ENCODE measurements at places on chromosomes 12 and 14.
A peak's percentile ranks its signal among the peaks of the same experiment; 100 is the strongest.

DNA sequence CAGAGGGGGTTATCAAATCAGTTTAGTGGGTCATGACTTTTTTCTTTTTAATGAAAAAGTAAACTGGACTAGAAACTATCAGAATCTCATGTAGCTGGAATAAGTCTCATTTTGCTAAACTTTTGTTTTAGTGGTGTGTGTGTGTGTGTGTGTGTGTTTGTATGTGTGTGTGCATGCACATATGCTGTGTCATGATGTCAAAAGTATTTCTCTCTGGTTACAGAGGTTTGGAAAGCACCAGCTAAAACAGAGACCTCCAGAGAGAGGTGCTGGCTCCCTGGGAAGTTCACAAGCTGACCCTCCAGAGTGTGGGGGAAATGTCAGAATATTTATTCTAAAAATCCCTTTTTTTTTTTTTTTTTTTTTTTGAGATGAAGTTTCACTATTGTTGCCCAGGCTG, 114.7 kb downstream of the LGMN start:
- no peak for DNase-seq

DNA sequence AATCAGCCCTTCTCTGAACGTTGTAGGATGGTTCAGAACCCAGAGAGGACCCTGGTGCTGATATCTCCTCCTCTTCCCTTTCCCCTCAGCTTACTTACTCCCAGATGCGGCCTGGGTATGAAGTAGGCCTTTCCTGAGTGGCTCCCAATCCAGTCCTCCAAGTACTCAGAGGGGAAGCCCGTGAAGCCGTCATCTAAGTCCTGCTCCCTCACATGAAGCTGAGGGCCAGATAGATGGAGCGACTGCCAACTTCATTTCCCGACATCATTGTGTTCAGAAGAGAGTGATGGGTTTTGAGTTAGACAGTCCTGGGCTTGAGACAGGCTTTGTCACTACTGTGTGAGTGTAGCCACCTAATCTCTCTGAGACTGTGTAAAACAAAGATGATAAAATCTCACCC, 2.7 kb downstream of the APOLD1 start:
- DNase-seq: no peak

- DNase-seq: no peak
Measured at GRCh38 chr12:68446384-68446783, 114.2 kb upstream of the MDM1 start.

GRCh38 chr12:69000540-69001243, 67.7 kb upstream of the CPM start:
- DNase-seq: no peak

GRCh38 chr12:109967383-109968031, 28.7 kb downstream of the GIT2 start:
- no peak for DNase-seq

DNA sequence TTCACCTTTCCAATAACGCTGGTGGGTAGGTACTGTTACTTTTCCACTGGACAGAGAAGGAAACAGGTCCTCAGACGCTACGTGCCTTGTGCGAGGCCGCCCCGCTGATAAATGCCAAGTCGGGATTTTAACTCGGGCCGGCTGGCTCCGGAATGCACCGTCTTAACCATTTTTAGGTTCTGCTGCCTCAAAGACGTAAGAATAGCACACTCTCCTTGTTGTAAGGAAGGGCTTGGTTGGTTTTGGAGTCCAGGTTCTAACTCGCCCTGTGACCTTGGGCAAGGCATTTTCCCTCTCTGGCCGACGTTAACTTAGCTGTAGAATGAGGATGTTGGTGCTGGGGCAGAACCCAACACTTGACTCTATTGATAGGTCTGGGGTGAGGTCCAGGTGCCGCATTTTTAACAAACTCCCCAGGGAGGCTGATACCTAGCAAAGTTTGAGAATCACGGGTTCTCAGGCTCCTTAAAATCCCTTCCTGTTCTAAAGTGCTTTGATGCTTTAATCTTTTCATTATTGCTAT, 814 bp downstream of the ANKRD13A start:
- no peak for DNase-seq

DNA sequence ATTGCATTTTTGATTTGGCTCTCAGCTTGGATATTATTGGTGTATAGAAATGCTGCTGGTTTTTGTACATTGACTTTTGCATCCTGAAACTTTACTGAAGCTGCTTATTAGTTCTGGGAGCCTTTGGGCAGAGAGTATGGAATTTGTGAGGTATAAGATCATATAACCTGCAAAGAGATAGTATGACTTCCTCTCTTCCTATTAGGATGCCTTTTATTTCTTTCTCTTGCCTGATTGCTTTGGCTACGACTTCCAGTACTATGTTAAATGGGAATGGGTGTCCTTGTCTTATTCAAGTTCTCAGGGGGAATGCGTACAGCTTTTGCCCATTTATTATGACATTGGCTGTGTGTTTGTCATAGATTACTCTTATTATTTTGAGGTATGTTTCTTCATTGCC, 23.5 kb downstream of the SCFD1 start:
- DNase-seq: no peak

DNA sequence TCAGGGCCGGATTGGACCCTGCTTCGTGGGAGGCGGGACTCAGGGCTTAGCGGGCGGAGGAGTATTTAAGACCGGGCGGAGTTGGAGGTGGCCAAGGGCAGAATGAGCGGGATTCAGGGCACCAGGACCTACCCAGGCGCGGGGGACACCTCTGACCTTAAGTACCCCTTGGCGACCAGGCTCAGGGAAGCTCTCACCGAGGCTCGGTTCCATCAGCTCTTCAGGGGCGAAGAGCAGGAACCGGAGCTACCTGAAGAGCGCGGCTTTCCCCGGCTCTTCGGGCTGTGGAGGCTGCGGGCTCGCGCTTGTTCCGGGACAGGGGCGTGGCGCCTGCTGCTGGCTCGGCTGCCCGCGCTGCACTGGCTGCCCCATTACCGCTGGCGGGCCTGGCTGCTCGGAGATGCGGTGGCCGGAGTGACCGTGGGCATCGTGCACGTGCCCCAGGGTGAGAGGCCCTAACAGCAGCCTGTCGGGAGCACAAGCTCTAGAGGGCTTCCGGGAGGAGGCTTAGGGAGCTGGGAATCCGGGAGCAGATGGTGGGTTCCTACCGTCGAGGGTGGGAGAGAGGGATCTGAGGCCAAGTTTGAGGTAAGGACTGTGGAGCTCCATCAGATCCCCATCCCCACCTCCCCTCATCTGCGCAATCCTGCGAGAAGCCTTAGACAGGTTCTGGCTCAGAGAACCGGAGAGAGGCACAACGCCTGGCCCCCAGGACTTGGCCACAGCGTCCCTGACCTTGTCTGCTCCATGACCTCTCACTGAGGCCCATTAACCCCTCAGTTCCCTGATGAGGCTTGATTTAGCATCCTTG, 8.4 kb downstream of the ARHGEF25 start:
- DNase-seq: peak; percentile 28

- no peak for DNase-seq
Measured at GRCh38 chr14:76498463-76498935, 122.6 kb downstream of the ESRRB start.

DNA sequence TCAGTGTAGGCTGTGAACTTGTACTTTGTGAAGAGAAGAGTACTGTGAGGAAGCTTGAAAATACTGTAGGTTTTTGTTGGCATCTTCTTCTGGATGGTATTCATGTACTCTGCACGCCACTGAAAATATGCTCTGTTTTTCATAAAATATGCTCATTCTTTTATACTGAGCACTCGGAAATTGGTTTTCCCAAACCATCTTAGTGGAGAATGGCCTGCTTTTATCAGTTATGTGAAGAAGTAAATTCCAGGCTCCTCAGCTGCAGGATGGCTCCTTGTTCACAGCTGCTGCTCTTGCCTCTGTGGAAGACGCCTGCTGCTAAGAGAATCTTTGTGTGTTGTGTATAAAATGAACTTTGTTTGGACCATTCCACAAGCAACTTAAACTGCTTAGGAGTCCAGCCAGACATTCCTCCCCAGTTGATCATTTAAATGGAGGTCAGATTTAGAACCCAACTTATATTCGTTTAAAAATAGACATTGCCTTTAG, 443.5 kb upstream of the RGS6 start:
- no peak for DNase-seq

- no peak for DNase-seq
Measured at GRCh38 chr12:132835076-132836025, 6.7 kb upstream of the GOLGA3 start.

- no peak for DNase-seq
Measured at GRCh38 chr12:57875753-57876547, 29.4 kb upstream of the CTDSP2 start.

- no peak for DNase-seq
Measured at GRCh38 chr14:29235991-29236390, 469.4 kb downstream of the FOXG1 start.

GRCh38 chr12:131208425-131208824, 254.7 kb downstream of the ADGRD1 start:
- DNase-seq: no peak

DNA sequence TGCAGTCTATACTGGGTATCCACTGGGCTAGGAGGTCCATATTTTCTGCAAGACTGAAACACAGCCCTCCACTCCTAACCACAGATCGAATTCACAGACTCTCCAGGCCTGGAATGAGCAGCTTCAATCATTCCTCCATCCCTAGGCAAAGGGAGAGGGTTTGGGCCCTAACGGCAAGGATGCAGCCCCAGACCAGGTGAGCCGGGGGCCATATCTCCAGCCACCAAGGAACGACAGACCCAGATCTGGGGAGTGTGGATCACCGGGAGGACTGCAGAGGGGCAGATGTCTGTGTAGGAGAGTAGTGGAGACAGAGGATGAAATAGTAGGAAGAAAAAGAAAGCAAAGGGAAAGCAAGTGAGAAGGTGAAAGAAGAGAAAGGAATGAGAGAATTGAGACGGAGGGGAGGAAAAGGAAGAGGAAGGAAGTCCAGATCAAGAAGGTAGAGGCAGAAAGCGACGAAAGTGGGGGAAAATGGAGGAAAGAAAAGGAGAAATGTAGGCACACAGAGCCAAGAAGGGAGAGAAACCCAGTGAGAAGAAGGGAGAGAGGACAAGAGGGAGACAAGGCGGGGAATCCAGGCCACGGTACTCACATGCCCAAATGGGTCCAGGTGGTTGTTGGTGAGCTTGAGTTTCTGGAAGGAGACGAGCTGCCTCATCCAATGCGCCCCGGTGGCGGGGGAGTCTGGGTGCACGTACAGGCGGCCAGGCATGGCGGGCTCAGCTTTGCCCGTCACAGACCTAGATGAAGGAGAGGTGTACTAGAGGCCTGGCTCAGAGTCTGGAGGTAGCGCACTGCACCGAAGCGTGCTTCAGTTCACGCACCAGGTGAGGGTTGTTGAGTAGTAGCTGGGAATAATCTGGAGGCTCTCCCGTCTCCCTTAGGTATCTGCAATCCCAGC, 7.7 kb downstream of the TBX5 start:
- no peak for DNase-seq

- no peak for DNase-seq
Measured at GRCh38 chr12:3300833-3301401, 190.1 kb upstream of the PRMT8 start.

DNA sequence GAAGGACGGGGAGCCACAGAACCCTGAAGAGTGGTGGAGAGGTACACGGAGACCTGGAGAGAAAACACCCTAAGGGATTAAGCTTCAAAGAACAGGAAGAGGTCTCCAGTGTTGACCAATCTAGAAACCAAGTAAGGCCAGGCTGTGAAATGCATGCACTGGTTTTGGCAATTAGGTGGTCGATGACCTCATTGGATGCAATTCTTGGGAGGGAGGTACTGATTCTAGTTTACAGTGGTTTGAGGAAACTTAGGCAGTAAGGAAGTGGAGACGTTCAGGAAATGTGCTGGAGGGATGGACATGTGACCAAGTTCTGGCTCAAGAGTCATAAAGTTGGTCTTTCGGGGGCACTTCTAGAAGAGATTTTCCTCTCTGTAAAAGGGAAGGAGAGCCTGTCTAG, 91.3 kb upstream of the CEP83 start:
- DNase-seq: no peak

DNA sequence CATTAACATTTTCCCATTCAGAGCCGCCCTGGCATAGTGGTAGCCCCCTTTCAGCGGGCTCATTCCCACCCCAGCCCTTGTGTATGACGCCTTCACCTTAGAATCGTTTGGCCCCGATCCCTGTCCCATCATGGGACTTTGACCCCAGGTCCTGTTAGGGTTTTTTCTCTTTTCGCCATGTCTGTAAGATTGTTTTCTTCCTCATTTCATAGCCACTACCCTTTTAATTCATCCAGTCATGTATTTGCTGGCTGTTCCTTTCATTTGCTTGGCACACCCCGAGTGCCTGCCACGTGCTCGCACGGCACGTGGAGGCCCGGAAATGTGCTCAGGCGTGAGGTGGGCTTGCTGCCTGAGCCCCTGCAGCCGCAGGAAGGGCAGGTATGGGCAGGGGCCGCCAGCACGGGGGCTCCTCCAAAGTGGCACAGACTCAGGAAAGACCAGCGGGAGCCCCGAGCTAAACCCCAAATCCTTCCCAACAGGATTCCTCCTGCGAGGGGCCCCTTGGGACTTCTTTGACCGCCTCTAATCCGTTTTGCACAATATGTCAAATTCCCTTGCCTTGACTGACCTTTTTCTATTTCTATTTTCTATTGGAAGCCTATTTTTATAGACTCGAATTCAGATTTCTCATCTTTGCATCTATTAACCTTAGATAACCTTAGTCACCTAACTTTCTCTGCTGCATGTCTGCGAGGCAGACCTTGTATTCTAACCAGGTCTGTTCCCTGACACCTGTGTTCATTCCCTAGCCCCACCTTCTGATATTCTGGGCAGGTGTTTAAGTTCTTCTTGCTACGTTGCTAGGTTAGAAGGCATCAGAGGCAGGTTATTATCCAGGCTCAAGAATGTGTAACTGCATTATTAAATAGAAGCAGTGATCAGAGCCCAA, 114.8 kb downstream of the EML1 start:
- no peak for DNase-seq

GRCh38 chr14:99806836-99807235, 13.6 kb downstream of the EML1 start:
- DNase-seq: no peak

GRCh38 chr14:94638961-94639817, 27.0 kb downstream of the SERPINA3 start:
- DNase-seq: no peak

DNA sequence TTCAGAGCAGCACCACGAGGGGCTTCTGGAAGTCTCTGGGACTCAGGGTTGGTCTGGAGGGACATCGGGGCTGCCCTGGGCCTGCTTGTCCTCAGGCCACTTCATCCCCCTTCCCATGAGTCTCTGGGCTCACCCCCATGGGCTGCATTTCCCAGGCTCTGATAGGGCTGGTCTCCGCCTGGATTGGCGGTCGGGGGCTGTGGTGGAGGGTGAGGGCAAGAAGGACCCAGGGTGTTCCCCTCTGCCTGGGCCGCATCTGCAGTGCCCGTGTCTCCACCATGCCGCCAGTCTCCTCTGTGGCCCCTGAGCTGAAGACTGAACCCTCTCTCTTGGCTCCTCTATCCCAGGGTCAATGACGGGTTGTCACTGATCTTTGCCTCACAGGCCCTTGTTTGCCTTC, 242.1 kb downstream of the ADGRD1 start:
- DNase-seq: peak; percentile 2

GRCh38 chr12:129614221-129614885, 289.5 kb downstream of the TMEM132D start:
- no peak for DNase-seq

- DNase-seq: no peak
Measured at GRCh38 chr14:70097576-70098249, 91.0 kb downstream of the SLC8A3 start.

GRCh38 chr12:19953734-19954133, 414.6 kb upstream of the PDE3A start:
- DNase-seq: no peak
